ENCODE measurements at places on chromosomes 1 and 21.
A peak's percentile ranks its signal among the peaks of the same experiment; 100 is the strongest.

- DNase-seq = no peak
These were observed 21.0 kb downstream of the IFNAR1 start for GRCh38 chr21:33345751-33346238.

GRCh38 chr1:1483714-1484113 lies 12.1 kb downstream of the ATAD3B start:
- no peak for DNase-seq

- DNase-seq = no peak
These were observed 39.5 kb upstream of the BCAR3 start for GRCh38 chr1:93720956-93721626.

DNA sequence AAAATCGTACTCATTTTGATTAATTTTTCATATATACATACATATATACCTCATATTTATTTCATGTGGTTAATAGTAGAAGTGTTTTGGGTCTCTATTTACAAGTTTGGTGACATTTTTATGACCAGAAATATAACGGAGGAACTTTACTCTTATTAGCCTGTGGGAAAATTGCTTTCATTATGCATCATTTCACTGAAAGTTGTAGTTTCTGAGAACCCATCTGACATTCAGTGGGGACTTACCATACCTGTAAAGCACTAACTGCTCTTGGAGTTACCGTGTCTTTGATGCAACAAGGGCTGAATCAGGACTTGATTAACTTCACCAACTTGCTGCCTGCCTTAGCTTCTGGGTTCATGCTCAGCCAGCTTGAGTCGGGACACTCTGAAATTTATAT lies 49.9 kb upstream of the ITPKB start:
- DNase-seq = no peak

- DNase-seq = no peak
These were observed 71.2 kb downstream of the KCNJ15 start for GRCh38 chr21:38327984-38328383.

- DNase-seq = no peak
These were observed 1.5 kb upstream of the ST6GALNAC5 start for GRCh38 chr1:76865696-76866286.

GRCh38 chr1:91507328-91507727 lies 6.7 kb downstream of the CDC7 start:
- DNase-seq = no peak

- no peak for DNase-seq
These were observed 48.1 kb downstream of the RAP1GAP start for GRCh38 chr1:21621051-21621450.

GRCh38 chr1:90104941-90105538 lies 110.1 kb downstream of the ZNF326 start:
- no peak for DNase-seq

- no peak for DNase-seq
These were observed 12.1 kb upstream of the PROK1 start for GRCh38 chr1:110438893-110439292.

DNA sequence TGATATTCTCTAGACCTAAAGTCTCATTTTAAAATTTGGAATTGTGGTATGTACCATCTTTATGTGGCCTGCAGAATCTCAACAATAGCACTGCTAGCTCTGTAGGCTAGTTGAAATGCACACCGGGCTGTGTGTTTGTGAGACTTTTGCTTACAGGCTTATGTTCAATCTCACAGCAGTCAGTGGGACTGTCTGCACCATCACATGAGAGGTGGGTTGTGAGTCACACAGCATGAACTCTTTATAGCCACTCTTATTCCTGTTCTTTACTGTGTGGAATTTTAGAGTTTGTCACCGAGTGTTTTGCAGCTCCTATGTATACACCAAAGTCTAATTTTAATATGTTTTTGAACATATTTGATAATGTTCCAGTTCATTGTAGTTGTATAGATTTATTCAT lies 74.6 kb downstream of the RASAL2 start:
- no peak for DNase-seq

DNA sequence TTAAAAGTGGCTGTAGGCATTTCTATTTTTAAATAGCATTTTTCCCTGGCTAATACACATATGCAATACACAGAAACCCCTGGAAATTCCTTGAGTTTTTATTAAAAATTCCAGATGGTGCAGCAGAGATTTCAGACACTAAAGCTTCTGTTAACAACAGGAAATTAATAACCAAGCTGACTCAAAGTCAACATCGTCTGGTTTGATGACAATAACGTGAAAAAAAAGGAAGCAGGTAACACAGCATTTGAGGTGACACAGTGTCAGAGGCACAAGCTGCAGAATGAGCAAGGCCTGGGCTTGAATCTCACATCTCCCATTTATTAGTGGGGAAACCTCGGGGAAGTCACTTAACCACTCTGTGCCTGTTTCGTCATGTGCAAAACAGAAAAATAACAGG lies 64.6 kb upstream of the GJB5 start:
- DNase-seq = no peak

- no peak for DNase-seq
These were observed 2.6 kb downstream of the BARHL2 start for GRCh38 chr1:90714521-90714951.

GRCh38 chr1:47834326-47834725 lies 162.9 kb downstream of the TRABD2B start:
- DNase-seq = no peak

GRCh38 chr1:184407816-184408510 lies 21.1 kb downstream of the C1orf21 start:
- DNase-seq = no peak

- DNase-seq = no peak
These were observed 816.9 kb downstream of the PLA2G4A start for GRCh38 chr1:187645651-187646050.

- DNase-seq = no peak
These were observed 3.0 kb downstream of the SPATA46 start for GRCh38 chr1:162373541-162374260.

- DNase-seq = peak; percentile 73
These were observed 407 bp upstream of the PIGV start for GRCh38 chr1:26787381-26787705.

- no peak for DNase-seq
These were observed 81.2 kb downstream of the EPHB2 start for GRCh38 chr1:22791831-22792347.

- no peak for DNase-seq
These were observed 836 bp downstream of the OLFML3 start for GRCh38 chr1:113980110-113980509.

- no peak for DNase-seq
These were observed 1.6 kb upstream of the PADI4 start for GRCh38 chr1:17306407-17306806.

DNA sequence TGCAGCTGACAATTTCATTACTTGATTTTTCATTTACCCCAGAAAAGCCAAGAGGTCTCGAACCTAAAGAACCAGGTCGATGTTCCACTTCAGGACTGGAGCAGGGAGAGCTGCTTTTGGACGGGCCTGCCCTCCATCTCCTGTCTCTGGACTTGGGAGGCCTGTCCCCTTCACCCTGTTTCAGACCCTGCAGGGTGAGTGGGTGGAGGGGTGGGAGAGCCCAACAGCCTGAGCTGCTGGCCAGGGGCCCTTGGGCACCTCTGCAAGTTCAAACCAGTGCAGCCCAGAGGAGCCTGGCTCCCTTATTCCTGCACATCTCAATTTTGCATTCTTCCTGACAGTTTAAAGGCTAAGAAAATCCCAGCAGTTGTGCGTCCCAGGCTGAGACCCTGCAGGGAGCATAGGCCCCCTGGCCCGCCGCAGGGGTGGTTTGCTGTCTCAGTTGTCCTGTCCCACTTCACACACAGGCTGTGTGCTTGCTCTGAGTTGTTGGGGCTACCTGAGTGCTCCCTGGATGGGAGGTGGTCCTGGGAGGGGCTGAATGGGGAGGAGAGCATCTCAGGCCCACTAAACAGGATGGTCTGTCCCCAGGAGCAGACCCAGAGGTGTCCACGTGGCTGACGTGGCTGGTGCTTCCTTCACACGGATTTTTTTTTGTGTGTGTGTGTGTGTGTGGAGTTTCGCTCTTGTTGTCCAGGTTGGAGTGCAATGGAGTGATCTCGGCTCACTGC lies 443.7 kb downstream of the PTPRU start:
- DNase-seq = no peak

DNA sequence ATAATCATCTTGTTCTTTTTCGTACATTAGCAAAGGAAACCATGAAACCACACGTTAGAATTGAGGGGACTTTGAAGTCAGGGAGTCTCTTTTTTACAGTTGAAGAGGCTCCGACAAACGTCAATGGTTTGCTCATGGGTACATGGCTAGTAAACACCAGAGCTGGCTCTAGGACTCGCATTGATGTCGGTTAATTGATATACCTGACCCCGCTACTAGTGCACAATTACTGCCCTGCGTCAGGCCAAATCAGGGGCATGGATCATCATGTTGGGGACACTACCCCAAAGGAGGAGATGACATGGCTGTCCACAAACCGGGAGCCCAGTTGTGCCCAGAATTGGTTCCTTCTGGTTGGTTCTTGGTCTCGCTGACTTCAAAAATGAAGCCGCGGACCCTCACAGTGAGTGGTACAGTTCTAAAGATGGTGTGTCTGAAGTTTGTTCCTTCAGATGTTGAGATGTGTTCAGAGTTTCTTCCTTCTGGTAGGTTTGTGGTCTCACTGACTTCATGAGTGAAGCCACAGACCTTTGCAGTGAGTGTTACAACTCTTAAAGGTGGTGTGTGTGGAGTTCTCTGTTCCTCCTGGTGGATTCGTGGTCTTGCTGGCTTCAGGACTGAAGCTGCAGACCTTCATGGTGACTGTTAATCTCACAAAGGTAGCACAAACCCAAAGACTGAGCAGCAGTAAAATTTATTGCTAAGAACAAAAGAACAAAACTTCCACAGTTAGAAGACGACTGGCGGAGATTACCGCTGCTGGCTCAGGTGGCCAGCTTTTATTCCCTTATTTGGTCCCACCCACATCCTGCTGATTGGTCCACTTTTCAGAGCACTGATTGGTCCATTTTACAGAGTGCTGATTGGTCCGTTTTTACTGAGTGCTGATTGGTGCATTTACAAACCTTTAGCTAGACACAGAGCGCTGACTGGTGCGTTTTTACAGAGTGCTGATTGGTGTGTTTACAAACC lies 126.9 kb upstream of the ERRFI1 start:
- peak; percentile 75 for DNase-seq

DNA sequence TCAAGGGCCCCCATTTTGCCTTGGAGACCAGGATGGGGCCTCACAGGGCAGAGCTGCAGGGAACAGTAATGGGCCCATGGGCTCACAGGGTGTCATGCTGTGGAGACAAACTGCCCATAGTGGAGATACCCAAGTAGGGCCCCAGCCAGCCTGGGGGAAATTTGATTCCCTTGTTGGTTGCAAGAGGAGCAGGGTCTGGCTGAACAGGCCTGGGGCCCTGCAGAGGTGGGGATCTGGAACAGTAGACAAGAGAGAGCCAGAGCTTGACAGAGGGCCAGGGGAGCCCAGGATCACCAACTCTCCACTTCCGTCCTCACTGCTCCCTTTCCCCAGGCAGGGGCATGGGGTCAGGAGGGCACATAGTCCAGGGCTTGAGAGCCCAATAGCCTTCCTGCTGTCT lies 8.7 kb downstream of the S100B start:
- no peak for DNase-seq

DNA sequence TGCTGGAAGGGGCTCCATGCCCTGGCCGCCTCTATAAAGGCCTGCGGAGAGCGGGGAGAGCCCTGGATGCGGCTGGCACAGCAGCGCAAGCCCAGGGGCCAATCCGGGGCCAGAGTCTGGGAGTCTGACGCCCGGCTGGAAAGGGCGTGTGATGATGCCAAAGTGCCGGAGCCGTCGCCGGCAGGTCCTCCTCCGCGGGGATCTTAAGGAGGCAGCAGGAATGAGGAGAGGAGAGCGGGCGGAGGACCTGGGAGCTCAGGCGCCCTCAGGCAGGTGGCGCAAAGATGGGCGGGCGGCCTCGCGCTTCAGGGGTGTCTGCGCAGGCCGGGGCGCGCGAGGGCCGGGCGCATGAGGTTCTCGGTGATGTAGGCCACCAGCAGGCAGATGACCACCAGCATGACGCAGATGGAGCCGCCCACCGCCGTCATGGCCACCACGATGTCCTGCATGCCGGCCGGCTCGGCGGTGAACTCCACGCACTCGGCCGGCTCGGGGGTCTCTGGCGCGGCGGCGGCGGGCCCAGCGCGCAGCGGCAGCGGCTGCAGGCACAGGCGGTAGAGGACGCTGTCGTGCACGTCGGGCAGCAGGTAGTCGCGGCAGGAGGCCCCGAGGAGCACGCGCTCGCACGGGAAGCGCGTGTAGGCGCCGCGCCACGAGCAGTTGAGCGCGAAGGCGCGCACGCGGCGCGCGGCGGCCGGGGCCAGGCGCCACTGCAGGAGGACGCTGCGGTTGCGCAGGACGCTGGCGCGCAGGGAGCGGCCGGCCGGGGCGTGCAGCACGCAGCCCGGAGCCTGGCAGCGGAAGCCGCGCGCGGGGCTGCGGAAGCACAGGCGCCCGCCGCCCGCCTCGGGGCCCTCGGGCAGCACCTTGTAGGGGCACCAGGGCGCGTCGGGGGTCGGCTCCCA lies 653 bp downstream of the FNDC10 start:
- DNase-seq = peak; percentile 44

DNA sequence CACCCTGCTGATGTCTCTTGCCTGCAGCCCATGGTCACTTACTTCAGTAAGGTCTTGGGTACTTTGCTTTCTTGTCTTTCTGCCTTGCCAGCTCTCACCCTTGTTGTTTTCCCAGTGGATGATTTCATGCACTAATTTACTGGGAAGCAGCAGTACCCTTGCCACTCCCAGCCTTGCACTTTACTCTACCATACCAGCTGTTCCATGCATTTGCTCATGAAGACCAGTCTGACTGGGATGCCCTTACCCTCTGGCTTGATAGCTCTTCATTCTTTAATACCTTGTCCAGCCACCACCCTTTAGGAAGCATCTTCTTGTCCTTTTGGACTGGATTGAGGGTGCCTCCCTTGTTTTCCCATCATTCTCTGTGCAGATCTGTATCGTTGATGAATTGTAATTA lies 28.3 kb downstream of the CDC14A start:
- DNase-seq = no peak

DNA sequence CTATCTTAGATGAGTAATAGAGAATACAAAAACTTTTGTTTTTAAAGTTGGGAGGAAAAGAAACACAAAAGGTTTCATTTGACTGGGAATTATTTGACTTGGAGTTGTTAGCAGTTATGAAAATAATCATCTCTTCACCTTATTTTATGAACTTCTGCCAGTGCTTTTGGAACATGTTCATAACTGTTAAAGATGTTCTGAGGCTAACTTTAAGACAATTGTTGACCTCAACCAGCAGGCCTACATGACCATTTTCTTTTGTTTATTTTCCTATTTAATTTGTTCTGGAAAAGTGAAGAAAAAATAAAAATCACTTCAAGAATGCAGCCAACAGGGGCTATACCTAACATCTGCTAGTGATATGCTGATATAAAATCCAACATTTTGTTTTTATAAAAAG lies 37.4 kb downstream of the JAM2 start:
- DNase-seq = no peak
